ENCODE measurements at places on chromosomes 1 and 21. TPM values are rescaled to one million over a fixed set of nuclear protein-coding genes. Genes with fewer than 3 reads are reported as not detected.

GRCh38 chr1:223712850-223713474 is 623 bp downstream of the CAPN2 start:
- H3K4me1 ChIP-seq, result peaks cover 62% of the 10 kb centered on the region
- H3K27ac ChIP-seq, result peak overlapping the region; percentile 95
- no peaks in the 10 kb centered on the region for H3K27me3 ChIP-seq

Gene NIPAL3
- 47.2 TPM for total RNA-seq

- no peak for DNase-seq
- H3K4me1 ChIP-seq, result peaks cover 40% of the 10 kb centered on the region
- no peaks in the 10 kb centered on the region for H3K27me3 ChIP-seq
Measured at GRCh38 chr1:201731142-201731541, 97.8 kb upstream of the IPO9 start.

DNA sequence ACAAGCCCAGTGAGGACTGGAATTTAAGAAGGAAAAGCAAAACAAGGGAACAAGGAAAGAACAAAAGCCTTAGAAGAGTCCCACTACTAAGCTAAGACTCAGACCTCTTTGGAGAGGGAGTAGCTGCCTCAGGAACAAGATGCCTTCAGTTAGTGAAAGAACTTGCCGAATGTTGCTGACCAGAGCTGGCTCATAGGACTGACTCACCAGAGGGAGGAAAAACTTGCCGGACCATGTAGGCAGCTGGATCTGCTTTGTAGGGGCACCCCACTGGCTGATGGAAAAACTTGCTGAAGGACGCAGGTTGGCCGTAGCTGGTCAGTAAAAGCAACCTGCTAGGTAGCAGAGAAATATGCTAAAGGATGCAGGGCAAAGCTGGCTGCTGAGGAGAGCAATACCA is 15.3 kb upstream of the ZSWIM5 start:
- H3K27me3 ChIP-seq, result no peaks in the 10 kb centered on the region
- H3K36me3 ChIP-seq, result no peaks in the 10 kb centered on the region
- no peaks in the 10 kb centered on the region for H3K4me1 ChIP-seq
- H3K27ac ChIP-seq, result no peak overlapping the region
- peak; percentile 37 for DNase-seq

Gene RAB3B
- total RNA-seq, result 49.2 TPM

GRCh38 chr1:169794530-169795416 is at the start of gene METTL18:
Gene METTL18 (minus strand): TSS chr1:169794907. CDS start chr1:169793695, 1,212 bp downstream.
- peak; percentile 96 for DNase-seq
- no peaks in the 10 kb centered on the region for H3K36me3 ChIP-seq
- H3K27ac ChIP-seq, result peak within 1 kb of the TSS; percentile 90
- no peaks in the 10 kb centered on the region for H3K27me3 ChIP-seq

Gene A3GALT2
- not detected for total RNA-seq

DNA sequence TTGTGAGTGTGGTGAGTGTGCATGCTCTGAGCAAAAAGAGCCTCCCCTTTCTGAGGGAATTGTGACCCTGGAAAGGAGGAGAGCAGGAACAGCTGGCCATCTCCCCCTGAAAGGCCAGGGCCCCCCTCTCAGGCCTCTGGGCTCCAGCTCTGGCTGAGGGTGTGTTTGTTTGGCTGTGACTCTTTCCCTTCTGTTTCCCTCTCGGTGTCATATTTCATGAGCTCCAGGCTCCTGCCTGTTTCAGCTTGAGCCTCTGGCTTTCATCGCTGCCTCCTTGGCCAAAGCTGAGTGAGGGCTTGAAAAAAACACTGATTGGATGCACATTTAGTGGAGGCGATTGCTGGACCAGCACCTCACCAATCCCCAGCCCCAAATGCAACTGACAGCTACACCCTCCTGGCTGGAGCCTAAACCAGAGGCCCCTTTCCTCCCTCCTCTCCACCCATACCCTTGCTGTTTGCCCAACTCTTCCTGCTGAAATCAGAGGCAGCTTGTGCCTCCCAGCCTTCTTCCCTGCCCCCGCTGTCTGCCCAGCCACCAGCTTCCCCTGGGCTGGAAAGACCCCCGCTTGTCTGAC is 64.1 kb downstream of the DDR2 start:
- H3K4me3 ChIP-seq, result peak overlapping the region; percentile 6
- H3K4me1 ChIP-seq, result peaks cover 20% of the 10 kb centered on the region
- H3K36me3 ChIP-seq, result no peaks in the 10 kb centered on the region
- DNase-seq, result peak; percentile 87
- peak overlapping the region; percentile 21 for H3K27ac ChIP-seq

DNA sequence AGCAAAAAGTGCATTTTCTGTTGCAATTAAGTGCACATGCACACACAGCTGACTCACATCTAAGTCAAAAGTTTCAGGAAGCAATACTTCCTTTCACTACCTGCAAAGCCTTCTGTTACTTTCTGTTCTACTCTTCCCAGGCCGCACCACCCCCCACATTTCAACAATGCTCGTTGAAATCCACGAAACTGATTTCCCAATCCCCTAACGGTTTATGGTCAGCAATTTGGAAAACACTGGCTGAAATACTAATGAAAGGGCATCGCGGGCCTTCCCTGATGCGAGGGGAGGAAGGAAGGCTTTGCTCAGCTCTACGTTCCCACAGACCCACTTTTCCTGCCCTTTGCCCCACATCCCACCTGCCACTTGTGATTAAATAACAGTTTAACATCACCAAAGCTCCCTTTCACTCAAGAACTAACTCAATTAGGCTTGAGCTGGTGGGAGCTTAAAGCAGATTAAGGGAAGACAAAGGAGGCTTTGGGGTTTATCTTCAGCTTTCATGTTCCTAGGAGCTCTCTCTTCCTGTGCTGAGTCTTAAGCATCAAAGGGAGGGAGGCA is 243.2 kb upstream of the RAB4A start:
- H3K4me3 ChIP-seq, result no peak overlapping the region
- DNase-seq, result no peak
- H3K36me3 ChIP-seq, result no peaks in the 10 kb centered on the region
- H3K4me1 ChIP-seq, result peaks cover 6% of the 10 kb centered on the region

Gene MSH4
- 0.34 TPM for total RNA-seq

DNA sequence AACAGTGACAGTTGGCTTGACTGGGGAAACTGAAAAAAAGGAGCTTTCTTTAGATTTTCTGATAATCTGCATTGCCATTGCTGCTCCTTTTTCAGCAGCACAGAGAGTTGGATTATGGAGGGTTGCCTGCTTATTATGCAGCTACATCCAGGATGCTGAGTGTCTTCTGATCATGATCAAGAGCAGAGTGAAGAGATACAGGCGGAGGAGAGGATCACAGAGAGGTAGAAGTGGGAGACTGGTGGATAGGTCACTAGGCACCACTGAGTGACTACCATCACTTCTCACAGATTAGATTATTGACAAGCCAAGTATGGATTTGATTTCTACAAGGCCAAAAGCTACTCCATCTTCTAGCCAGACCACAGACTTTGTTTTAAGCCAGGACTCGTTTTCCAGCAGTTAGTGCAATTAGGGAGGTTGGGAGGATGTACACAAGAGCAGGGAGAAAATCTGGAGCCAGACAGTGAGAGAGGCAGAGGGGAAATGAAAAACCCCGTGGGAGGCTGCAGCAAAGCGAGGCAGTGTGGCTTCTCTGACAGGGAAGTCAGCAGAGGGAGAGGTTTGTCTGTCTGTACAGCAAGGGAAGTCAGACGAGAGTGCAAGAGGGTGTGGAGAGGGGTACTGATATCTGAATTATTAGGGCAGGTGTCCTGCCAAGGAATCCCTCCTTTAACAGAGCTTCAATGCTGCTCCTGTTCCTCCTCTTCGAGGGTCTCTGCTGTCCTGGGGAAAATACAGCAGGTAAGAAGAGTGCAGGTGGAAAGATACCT is at the start of gene CD1E:
Gene CD1E, plus strand, starts transcription at position 592 of the 773 bp plus-strand sequence. Its CDS starts 95 bp downstream, at position 687.
- H3K27ac ChIP-seq, result no peak within 1 kb of the TSS
- H3K4me3 ChIP-seq, result no peak within 1 kb of the TSS
- no peaks in the 10 kb centered on the region for H3K4me1 ChIP-seq
- no peaks in the 10 kb centered on the region for H3K36me3 ChIP-seq
- DNase-seq, result no peak

DNA sequence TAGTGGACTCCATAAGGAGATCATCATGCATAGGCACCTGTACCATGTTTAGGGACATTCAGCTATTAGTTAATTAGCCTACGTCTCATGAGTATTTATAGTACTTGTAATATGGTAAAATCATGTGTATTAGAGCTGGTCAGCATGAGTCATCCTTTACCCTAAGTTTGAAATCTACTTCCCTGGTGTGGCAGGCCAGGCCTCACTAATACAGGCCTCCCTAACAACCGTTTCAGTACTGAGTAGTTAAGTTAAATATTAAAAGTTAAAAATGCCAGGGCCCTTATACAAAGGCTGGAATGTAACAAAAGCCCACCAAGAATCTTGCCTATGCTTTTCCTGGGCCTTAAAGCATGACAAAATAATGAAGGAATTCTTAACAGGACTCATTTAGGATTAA is 356.3 kb upstream of the DPYD start:
- H3K27me3 ChIP-seq, result no peaks in the 10 kb centered on the region
- no peaks in the 10 kb centered on the region for H3K36me3 ChIP-seq
- peak; percentile 75 for DNase-seq
- no peaks in the 10 kb centered on the region for H3K4me1 ChIP-seq

Gene RNF186
- not detected for total RNA-seq
